ENCODE measurements at places on chromosomes 11 and 22.

DNA sequence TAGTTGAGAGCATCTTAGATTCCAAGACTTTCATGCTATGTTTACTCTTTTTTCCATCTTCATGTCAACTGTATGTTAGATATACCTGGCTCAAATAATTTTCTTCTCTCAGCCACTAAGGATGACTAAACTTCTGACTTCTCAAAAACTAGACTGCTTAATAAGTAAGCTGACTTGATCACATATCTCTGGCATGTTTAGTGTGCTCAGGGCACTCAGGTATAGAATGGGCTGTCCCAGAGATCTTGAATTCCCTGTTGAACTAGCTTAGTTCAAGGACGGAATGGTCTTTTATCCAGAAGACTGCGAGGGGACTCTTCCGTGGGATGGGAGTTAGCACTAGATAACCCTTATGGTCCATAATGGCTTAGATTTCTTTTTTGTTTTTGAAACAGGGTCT, 13.0 kb downstream of the NEU3 start:
- DNase-seq: no peak

DNA sequence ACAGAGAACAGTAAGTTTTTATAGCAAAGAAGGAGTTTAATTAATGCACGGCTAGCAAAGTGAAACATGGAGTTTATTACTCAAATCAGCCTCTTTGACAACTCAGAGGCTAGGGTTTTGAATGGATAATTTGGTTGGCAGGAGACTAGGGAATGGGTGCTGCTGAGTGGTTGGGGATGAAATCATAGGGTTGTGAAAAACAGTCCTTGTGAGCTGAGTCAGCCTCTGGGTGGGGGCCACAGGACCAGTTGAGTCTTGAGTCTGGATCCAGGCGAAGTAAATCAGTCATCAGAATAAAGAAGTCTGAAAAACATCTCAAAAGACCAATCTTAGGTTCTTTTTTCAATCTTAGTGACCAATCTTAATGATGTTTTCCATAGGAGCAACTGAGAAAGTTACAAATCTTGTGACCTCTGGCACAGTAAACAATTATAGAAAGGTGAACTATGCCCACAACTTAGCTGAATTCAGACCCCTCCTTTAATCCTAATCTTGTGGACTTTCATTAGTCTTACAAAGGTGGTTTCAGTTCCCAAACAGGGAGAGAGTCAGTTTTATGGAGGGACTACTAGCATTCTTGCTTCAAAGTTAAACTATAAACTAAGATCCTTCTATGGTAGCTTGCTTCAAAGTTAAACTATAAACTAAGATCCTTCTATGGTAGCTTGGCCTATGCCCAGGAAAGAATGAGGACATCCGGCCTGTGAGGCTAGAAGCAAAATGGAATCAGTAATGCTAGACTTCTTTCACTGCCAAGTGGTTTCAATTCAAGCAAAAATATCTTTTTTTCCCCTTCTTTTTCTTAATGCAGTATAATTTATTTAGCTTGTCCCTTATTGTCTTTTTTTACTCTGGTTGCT, 84.5 kb downstream of the AASDHPPT start:
- no peak for DNase-seq

DNA sequence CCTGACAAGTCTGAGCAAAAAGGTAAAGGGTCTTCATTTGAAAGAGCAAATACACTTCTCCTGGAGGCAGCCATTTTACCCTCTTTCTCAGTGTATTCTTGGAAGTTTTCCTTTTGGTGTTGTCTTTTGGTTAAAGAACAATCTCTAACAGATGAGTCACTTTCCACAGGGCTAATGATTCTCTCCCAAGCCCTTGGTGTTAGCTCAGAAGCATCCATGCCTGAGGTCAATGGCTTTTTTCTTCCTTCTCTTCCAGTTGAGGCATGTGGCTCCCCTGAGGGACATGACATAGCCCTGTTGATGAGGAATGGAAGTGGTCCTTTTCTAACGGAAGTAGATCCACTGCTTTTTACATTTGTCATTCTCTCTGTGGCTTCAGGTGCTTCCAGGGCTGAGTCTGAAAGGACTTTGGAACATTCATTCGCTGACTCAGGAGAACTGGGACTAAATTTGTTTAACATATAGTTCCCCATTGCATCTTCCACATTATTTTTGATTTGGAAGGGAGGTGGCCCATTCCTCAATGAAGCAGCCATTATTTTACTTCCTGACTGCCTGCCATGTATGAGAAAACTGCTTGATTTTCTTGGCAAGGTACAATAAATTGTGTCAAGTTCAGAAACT, 13.8 kb upstream of the POGLUT3 start:
- DNase-seq: no peak

DNA sequence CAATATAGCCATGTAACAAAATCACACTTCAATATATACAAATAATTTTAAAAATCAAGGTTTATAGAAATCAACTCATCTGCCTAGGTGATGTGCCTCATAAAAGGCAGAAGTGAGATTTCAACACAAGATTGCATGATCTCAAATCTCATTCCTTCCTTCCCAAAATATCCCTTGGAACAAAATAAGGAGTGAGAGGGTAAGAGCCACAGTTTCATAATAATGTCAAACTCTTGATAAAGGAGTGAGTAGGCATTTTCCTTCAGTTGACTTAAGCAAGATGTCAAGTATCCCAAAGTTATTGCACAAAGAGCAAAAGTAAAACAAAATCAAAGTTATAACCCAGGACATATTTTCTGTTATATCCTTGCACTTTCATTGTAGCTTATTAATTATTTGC, 81.3 kb downstream of the C22orf31 start:
- no peak for DNase-seq

DNA sequence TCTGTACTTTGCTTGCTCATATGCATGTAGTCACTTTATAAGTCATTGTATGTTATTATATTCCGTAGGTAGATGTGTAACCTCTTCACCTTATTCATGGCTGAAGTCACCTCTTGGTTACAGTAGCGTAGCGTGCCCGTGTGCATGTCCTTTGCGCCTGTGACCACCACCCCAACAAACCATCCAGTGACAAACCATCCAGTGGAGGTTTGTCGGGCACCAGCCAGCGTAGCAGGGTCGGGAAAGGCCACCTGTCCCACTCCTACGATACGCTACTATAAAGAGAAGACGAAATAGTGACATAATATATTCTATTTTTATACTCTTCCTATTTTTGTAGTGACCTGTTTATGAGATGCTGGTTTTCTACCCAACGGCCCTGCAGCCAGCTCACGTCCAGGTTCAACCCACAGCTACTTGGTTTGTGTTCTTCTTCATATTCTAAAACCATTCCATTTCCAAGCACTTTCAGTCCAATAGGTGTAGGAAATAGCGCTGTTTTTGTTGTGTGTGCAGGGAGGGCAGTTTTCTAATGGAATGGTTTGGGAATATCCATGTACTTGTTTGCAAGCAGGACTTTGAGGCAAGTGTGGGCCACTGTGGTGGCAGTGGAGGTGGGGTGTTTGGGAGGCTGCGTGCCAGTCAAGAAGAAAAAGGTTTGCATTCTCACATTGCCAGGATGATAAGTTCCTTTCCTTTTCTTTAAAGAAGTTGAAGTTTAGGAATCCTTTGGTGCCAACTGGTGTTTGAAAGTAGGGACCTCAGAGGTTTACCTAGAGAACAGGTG, 11.1 kb downstream of the CCND1 start:
- no peak for DNase-seq

GRCh38 chr22:45532235-45532631, 29.6 kb downstream of the FBLN1 start:
- DNase-seq: no peak

- DNase-seq: no peak
Observed at GRCh38 chr11:12205330-12205729, 94.9 kb downstream of the MICAL2 start.

- no peak for DNase-seq
Observed at GRCh38 chr22:23888615-23889401, 5.4 kb upstream of the MIF start.

GRCh38 chr11:124460459-124460858, 15.0 kb upstream of the OR8B8 start:
- no peak for DNase-seq

- DNase-seq: no peak
Observed at GRCh38 chr11:43921561-43922294, 20.7 kb upstream of the C11orf96 start.

GRCh38 chr11:957212-957920, 31.7 kb downstream of the AP2A2 start:
- no peak for DNase-seq

DNA sequence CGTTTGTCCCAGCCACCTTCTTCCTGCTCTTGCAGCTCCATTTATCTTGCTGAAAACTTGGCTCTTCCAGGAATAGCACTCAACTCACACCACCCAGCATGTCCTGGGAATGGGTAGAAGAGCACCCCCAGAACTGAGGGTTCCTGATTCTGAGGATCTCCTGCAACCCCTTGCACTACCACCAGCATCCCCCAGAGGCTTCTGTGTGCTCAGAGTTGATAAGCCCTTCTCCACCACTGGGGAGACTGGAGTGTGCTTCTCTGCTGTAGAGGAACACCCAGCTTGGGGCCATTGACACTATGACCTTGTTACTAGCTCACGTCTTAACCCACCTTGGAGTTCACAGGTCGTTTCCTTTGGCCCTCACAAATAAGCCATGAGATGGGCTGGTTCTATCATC, 121.0 kb downstream of the GRIK4 start:
- peak; percentile 59 for DNase-seq

- DNase-seq: no peak
Observed at GRCh38 chr11:19524171-19524671, 188.4 kb upstream of the NAV2 start.

GRCh38 chr11:115463606-115464005, 40.6 kb downstream of the CADM1 start:
- no peak for DNase-seq

DNA sequence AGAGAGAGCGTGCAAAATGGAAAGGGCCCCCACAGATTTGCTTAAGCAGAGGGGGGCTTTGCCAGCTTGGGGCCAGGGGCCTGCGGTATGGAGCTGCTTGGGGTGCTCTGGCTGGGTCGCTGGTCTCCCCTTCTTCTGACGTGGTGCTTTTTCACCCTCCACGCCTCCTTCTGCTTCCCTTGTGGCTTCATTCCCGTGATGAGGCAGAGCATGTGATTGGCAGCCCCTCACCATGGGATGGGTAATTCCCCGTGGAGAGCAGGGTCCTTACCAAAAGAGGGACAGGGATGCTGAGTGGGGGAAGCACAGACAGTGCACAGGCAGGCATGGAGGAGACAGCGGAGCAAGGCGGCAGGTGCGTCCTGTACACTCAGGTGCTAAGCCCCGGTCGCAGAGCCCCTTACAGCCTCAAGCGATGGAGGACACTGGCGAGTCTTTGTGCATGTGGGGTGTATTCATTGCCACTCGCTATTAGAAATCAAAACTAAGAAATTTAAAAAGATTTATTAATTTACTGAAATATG, 19.9 kb upstream of the GRAMD4 start:
- DNase-seq: no peak

GRCh38 chr11:94766713-94767206, 1.4 kb upstream of the AMOTL1 start:
- no peak for DNase-seq

DNA sequence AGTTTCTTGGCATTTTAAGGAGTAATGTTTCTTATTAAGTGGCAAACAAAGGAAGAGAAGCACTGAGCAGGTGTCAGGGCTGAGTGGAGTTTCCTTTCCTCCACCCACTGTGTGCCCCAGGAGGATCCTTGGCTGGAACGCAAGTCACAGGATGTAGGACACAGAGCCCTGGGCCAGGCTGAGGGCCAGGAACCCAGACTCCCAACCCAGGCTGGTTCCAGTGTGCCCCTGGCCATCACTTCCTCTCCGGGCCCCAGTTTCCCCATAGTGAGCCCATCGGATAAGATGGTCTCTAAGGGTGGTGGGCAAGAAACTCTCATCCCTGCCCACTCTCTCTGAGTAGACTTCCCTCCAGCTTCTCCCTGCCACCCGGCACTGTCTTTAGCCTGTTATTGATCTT, 45.3 kb downstream of the LMO1 start:
- no peak for DNase-seq

DNA sequence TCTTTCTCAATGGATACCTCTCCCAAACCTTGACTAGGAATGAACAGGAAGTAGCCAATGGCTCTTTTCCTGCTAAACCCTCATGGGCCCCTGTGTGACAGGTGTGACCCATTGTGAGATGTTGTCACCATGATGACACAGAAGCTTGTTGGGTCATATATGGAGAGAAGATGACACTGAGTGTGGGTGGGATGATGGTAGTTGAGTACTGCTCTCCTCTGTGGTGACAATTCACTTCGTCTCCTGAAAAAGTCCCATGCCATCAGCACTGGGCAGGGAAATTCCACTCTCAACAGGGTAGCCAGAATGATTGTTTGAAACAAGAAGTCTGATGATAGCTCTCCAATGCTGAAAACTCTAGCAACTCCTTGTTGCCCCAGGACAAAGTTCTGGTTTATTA, 94.0 kb upstream of the SEZ6L start:
- no peak for DNase-seq

GRCh38 chr11:69280994-69281393, 13.0 kb upstream of the MYEOV start:
- no peak for DNase-seq

- no peak for DNase-seq
Observed at GRCh38 chr22:50622723-50623327, 5.1 kb downstream of the ARSA start.

DNA sequence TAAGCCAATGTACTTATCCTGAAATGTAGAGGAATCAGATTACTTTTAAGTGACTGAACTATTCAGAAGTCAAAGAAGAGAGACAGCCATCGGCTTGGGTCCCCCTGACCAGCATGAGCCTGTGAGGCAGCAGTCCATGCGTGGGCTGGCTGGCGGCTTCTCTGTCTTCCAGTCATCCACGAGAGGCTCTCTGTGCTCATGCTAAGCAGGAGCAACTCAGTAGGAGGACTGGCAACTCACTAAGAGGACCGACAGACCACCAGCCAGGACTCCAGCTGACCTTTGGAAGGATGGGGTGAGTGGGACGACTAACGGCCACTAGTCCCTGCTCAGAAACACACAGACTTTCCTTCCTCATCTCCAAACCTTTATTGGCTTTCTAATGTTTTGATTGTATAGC, 43.6 kb downstream of the ARFGAP3 start:
- DNase-seq: no peak

- DNase-seq: no peak
Observed at GRCh38 chr22:43176090-43176489, 10.8 kb downstream of the TTLL12 start.

Data from GM20000 (cell line).